ENCODE measurements at places on chromosomes 13 and 19. TPM values are rescaled to one million over a fixed set of nuclear protein-coding genes. Genes with fewer than 3 reads are reported as not detected.
A peak's percentile ranks its signal among the peaks of the same experiment; 100 is the strongest.

- H3K4me3 ChIP-seq, result no peak overlapping the region
- H3K36me3 ChIP-seq, result no peaks in the 10 kb centered on the region
- no peaks in the 10 kb centered on the region for H3K27me3 ChIP-seq
- no peaks in the 10 kb centered on the region for H3K4me1 ChIP-seq
- no peak for DNase-seq
Observed at GRCh38 chr13:53848366-53848961, 819.9 kb downstream of the OLFM4 start.

ZNF132 gene
- total RNA-seq, result 5.1 TPM

IL17D gene
- 3.8 TPM for total RNA-seq

- DNase-seq, result no peak
- no peak overlapping the region for H3K27ac ChIP-seq
- H3K36me3 ChIP-seq, result no peaks in the 10 kb centered on the region
- no peaks in the 10 kb centered on the region for H3K4me1 ChIP-seq
- no peaks in the 10 kb centered on the region for H3K27me3 ChIP-seq
- H3K4me3 ChIP-seq, result no peak overlapping the region
Observed at GRCh38 chr19:9008667-9009066, 1.5 kb downstream of the MUC16 start.

- peaks cover 87% of the 10 kb centered on the region for H3K36me3 ChIP-seq
- no peaks in the 10 kb centered on the region for H3K27me3 ChIP-seq
- H3K4me3 ChIP-seq, result no peak overlapping the region
- H3K27ac ChIP-seq, result no peak overlapping the region
Observed at GRCh38 chr13:31138515-31138914, 23.2 kb downstream of the HSPH1 start.

DNA sequence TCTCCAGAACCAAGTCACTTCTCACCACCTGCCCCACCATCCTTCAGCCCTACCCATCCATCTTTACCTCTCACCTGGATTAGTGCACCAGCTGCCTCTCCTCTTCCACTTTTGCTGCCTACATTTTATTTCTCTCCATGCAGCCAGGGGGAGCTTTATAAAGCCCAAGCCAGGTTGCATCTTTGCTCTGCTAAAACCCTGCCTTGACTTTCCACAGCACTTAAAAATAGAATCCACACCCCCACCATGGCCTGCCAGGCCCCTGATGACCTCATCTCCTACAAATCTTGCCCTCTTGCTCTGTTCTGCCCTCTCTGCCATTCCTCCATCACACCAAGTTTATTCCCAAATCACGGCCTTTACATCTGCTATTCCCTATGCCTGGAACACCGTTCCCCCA is 1.8 kb downstream of the HOOK2 start:
- DNase-seq, result no peak
- H3K27ac ChIP-seq, result no peak overlapping the region
- H3K36me3 ChIP-seq, result no peaks in the 10 kb centered on the region
- peaks cover 7% of the 10 kb centered on the region for H3K4me1 ChIP-seq

ZNF296 gene
- total RNA-seq, result 1.7 TPM

ZNF829 gene
- 2.8 TPM for total RNA-seq

ZIK1 gene
- 2.9 TPM for total RNA-seq

- H3K36me3 ChIP-seq, result peaks cover 19% of the 10 kb centered on the region
- H3K4me1 ChIP-seq, result no peaks in the 10 kb centered on the region
- H3K4me3 ChIP-seq, result no peak overlapping the region
- DNase-seq, result no peak
- H3K27me3 ChIP-seq, result no peaks in the 10 kb centered on the region
Observed at GRCh38 chr19:17052439-17052838, 22.8 kb downstream of the HAUS8 start.

DNA sequence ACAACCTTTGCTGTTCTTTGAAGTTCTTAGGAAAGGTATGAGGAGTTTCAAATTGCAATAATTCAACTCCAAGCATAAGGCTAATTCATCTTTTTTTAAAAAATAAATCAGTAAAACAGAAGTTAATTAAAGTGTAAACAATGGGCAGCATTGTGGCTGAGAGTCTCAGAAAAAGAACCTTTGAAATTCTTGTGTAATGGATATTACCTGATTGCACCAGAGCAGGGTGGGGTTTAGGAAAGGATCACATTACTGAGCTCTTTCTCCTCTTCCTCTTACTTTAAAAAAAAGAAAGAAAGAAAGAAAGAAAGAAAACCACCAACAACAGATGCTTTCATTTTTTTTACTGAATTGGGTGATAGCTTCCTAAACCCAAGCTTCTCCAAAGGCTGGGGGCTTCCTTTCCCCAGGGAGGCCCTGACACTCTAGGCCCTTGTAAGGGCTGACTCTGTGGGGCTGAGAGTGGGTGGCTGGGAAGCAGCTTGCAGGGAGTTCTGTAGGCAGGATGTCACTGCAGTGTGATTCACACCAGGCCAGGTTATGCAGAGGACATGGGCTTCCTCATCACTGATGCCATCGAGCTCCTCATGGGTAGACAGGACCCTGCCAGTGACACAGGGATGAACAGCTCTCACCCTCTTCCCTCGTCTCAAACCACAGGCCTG is 564.5 kb downstream of the FGF9 start:
- H3K4me1 ChIP-seq, result no peaks in the 10 kb centered on the region
- H3K27me3 ChIP-seq, result no peaks in the 10 kb centered on the region
- H3K4me3 ChIP-seq, result no peak overlapping the region
- H3K27ac ChIP-seq, result no peak overlapping the region

DNA sequence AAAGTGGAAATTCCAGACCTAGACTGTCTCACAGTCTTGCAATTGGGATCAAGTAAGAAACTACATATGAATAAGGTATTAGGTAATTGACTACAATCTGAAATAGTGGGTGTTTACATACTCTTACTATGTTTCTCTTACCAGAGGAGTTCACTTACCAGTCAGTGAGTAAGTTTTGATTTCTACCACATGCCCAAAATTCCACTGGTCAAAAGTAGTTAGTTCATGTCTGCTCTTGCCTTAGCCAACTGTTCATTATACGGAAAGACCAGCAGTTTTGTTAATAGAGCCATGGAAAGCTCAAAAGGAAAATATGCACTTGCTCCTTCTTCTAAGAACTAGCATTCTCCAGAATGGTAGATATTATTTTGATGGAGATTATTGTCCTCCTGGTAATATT is 490.8 kb downstream of the RFC3 start:
- no peak overlapping the region for H3K27ac ChIP-seq
- no peak for DNase-seq
- H3K36me3 ChIP-seq, result no peaks in the 10 kb centered on the region
- H3K4me1 ChIP-seq, result no peaks in the 10 kb centered on the region
- no peak overlapping the region for H3K4me3 ChIP-seq

ADGRE3 gene
- total RNA-seq, result 17.3 TPM

DNA sequence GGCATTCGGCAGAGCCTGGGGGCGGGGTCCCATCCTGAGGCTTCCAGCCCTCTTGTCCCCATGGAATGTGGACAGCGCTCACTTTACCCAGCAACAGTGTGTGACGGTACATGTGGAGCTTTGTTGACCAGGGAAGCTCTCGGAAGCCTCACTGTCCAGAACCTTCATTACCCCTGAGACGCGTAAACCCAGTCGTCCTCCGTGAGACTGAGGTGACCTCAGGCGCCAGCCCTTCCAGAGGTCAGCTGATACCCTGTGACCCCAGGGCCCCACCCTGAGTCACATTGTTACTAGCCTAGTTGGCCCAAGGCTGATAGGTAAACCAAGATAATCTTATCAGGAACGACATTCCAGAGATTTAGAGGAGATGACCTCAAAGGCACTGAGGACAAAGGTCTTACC is 10.2 kb upstream of the TMEM160 start:
- no peaks in the 10 kb centered on the region for H3K4me1 ChIP-seq
- H3K4me3 ChIP-seq, result no peak overlapping the region
- DNase-seq, result no peak
- no peaks in the 10 kb centered on the region for H3K27me3 ChIP-seq
- no peak overlapping the region for H3K27ac ChIP-seq

GRCh38 chr13:39370554-39370953 is 232.4 kb downstream of the LHFPL6 start:
- no peak overlapping the region for H3K4me3 ChIP-seq
- H3K27me3 ChIP-seq, result no peaks in the 10 kb centered on the region
- H3K4me1 ChIP-seq, result no peaks in the 10 kb centered on the region

KLK15 gene
- not detected for total RNA-seq

DNA sequence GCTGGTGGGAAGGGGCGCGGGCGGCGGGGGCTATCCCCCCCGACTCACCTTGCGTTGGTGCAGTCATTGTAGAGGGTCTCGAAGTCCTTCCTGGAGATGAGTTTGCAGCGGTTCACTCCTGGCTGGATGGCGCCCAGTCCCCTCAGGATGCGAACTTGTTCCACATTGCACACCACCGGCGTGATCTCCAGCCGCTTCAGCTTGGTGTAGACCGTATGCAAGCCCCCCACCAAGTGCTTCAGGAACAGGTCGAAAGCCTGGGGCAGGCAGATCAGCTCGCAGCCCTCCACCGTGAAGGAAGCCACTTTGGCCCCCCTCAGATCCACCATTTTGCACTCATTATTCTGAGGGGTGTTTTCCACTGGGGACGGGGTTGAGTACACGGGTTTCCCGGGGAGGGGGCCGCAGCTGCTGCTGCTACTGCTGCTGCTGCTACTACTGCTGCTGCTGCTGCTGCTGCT is 1.1 kb downstream of the DACH1 start:
- H3K4me3 ChIP-seq, result peak overlapping the region; percentile 70
- peaks cover 12% of the 10 kb centered on the region for H3K27me3 ChIP-seq
- H3K4me1 ChIP-seq, result no peaks in the 10 kb centered on the region
- H3K27ac ChIP-seq, result peak overlapping the region; percentile 77

RYR1 gene
- 6.5 TPM for total RNA-seq

DNA sequence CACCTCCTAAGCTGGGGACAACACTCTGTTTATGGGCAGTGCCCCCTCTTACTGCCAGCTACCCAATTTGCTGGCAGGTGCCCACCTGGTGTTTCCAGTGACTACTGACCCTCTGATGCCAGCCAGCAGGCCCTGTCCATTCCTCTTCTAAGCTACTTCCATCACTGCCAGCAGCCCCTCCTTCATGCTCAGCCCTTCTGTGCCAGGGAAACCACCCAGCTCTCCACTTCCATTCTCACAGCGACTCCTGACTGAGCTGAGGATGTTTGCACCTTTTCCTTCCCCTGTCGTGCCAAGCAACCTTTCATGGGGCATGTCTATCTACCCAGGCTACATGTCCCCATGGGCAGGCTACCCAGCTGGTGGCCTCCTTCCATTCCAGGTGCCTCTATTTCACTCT is 24.0 kb upstream of the ZNF492 start:
- H3K27me3 ChIP-seq, result no peaks in the 10 kb centered on the region
- H3K4me3 ChIP-seq, result no peak overlapping the region
- H3K27ac ChIP-seq, result no peak overlapping the region
- DNase-seq, result no peak

DNA sequence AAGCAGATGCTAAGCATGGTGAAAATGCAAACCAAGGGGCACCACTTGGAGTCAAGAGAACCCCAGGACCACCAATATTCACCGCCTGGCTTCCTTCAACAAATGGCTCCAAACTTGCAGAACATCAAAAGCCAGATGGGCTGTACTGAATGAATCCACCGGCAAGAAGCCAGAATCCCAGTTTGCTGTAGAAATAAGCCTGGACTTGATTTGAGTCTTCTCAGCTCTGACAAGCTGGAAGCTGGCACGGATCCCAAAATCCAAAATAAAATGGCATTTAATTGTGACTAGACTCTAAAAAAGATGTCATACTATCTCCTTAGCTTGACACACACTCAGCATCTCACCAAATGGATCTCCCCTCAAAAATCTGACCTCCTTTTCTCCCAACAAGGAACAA is 11.9 kb downstream of the EFNB2 start:
- DNase-seq, result no peak
- no peaks in the 10 kb centered on the region for H3K27me3 ChIP-seq
- H3K4me1 ChIP-seq, result peaks cover 11% of the 10 kb centered on the region
- no peak overlapping the region for H3K4me3 ChIP-seq

C19orf67 gene
- total RNA-seq, result not detected

DNA sequence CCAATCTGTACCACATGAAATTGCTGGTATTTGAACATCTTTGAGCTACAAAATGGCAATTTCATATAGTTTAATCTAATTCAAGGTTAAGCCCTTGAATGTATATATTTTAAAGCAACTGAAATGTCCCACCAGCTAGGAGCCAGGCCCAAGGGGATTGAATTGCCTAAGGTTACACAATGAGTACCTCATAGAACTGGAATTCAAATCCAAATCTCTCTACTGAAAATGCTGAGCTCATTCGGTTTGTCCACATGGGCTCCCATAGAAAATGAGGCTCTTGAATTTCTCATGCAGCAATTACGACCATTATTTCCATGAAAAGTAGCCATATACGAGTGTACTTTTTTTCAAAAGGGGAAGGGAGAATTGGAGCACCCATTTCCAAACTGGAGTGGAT is 31.5 kb upstream of the FNDC3A start:
- no peaks in the 10 kb centered on the region for H3K4me1 ChIP-seq
- H3K4me3 ChIP-seq, result no peak overlapping the region
- H3K27me3 ChIP-seq, result no peaks in the 10 kb centered on the region
- H3K36me3 ChIP-seq, result no peaks in the 10 kb centered on the region
- no peak for DNase-seq
- H3K27ac ChIP-seq, result no peak overlapping the region

- H3K4me1 ChIP-seq, result no peaks in the 10 kb centered on the region
- no peaks in the 10 kb centered on the region for H3K36me3 ChIP-seq
- no peaks in the 10 kb centered on the region for H3K27me3 ChIP-seq
- no peak overlapping the region for H3K4me3 ChIP-seq
- H3K27ac ChIP-seq, result no peak overlapping the region
Observed at GRCh38 chr13:73310366-73310765, 251.6 kb downstream of the KLF5 start.

DNA sequence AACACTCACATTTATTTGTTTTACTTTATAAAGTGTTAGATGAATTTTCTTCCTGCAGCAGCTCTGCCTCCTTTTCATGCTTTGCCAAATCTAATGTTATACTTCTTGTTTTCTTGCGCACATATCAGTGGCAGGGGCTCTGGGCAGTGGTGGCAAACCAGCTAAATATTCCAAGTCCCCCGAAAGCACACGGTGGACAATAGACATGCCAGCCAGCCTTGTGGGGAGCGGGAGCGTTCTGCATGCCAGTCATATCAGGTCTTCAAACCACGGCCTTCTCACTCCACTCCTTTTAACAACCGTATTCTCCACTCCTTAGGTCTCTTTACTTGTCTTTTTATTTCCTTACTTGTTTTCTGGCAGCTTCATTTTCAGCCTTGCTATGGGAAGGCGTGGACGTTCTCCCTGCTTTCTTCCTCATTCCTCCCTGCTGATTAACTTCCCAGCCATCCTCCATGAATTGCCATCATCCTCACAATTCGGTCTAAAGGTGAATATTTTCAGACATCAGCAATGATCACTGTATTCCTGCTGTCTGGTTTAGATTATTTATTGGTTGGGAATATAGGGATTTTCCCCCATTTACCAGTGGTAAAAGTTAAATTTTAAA is 77.1 kb upstream of the WASF3 start:
- H3K4me3 ChIP-seq, result no peak overlapping the region
- no peaks in the 10 kb centered on the region for H3K36me3 ChIP-seq
- peaks cover 4% of the 10 kb centered on the region for H3K4me1 ChIP-seq
- DNase-seq, result no peak
- no peak overlapping the region for H3K27ac ChIP-seq
- H3K27me3 ChIP-seq, result no peaks in the 10 kb centered on the region

DNA sequence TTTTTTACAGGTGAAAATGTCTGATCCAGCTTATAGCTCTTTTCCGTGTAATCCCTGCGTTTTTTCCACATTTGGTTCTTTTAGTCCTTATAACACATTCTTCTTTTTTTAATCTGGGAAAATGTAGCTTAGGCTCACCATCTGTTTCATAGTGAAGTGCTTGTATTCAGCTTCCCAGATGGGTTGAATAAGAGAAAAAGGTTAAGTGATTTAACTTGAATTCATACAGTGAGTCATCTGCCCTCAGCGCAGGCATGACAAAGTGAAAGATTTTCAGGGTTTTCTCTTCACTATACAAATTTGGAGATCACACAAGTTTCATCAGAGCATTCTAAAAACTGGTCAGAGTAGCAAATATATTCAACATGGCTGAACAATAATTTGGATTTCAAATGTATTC is 224.8 kb downstream of the SPRY2 start:
- H3K27ac ChIP-seq, result no peak overlapping the region
- no peak for DNase-seq
- H3K4me1 ChIP-seq, result no peaks in the 10 kb centered on the region
- no peak overlapping the region for H3K4me3 ChIP-seq

All from upper lobe of right lung (tissue), 1 donor.